ENCODE measurements at places on chromosomes 1 and 21.

- no peak for DNase-seq
Measured at GRCh38 chr1:109917768-109918606, 7.3 kb downstream of the CSF1 start.

DNA sequence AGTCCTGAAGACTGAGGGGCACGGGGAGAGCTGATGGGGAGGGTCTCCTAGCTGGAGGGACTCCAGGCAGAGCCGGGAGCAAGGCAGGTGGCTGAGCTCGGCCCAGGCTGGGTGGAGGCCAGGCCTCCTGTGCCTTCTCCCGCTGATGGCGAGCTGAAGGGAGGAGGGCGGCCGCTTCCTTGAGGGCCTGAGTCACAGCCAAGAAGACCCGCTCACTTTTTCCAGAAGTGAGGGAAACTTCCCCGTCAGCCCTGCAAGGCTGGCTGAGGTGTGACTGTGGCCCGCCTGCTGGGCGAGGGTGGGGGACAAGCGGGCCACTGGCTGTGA, 1.7 kb upstream of the VWA1 start:
- no peak for DNase-seq

- no peak for DNase-seq
Measured at GRCh38 chr1:163875927-163876320, 554.2 kb downstream of the NUF2 start.

DNA sequence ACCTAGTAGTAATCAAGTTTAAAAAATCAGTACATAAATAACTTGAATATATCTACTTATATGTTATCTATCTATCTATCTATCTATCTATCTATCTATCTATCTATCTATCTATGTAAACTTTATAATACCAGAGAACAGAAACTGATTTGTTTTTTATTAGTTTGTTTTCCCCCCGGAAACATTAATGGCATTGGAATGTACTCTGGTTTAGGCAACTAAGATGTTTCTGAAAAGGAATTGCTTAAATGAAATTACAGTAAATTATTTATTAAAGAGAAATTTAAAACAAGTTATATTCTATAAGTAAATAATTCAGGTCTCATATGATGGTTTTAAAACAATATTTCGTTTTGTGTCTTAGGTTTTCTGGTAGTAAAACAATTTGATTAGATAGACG, 681.0 kb upstream of the ADAMTS5 start:
- no peak for DNase-seq

DNA sequence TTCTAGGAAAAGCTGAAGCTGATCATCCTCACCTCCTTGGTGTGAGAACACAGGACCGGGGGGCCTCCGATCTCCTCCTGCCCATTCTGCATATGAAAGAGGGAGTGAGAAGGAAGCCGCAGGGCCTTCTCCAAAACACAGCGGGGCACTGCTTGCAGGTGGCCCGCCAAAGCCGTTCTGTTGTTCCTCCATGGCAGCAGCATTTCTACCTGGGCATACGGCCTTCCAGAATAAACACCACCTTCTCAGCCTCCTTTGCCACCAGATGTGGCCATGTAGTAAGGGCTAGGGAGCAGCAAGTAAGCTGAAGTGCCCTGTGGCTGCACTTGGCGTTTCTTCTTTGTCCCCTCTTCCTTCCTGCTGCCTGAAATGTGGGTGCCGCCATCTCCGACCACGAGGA, 214.9 kb downstream of the TOMM20 start:
- no peak for DNase-seq

GRCh38 chr1:20405051-20405754, 80.8 kb downstream of the CAMK2N1 start:
- DNase-seq: no peak

- DNase-seq: no peak
Measured at GRCh38 chr1:17370618-17371017, 1.4 kb upstream of the PADI6 start.

DNA sequence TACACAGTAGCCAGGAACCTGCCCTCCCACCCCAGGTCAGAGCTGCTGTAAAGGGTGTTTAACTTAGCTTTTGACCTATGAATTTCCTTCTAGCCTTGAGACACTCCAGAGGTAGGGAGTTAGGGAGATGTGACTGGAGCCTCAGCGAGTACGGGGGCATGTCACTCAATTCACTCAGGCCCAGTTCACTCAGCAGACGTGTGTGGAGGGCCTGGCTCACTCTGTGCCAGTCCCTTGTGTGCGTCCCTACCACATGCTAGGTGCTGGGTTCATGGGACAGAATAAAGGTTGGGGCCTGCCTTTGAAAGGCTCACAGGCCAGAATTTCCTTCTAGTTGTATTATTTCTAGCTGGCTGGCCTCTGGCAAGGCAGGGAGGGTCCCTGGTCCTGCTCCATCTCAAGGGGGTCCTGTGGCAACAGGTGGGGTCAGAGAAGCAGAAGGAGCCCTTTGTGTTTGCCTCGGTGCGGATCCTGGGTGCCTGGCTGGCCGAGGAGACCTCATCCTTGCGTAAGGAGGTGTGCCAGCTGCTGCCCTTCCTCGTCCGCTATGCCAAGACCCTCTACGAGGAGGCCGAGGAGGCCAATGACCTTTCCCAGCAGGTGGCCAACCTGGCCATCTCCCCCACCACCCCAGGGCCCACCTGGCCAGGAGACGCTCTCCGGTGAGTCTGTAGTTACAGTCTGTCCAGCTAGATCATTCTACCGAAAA, 4.5 kb downstream of the NCDN start:
- no peak for DNase-seq

GRCh38 chr1:3536420-3537195, 74.7 kb downstream of the MEGF6 start:
- DNase-seq: no peak

DNA sequence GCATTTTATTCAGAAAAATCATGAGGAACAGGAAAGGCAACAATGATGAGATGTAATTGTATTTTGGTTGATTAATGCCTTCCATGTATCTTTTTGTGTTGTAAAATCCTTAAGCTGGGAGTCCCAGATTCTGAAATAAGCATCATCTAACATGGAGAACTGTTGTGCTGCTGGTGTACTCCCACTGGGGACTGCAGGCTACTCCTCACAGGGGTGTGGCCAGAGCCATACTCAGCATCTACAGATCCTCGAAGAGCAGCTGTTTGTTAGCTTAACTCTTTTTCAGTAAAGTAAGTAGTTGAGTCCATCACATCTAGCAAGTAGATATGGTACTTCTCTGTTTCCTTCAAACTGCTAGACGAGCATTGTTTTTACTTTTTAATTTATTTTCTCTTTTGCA, 358.0 kb downstream of the BRINP3 start:
- no peak for DNase-seq

DNA sequence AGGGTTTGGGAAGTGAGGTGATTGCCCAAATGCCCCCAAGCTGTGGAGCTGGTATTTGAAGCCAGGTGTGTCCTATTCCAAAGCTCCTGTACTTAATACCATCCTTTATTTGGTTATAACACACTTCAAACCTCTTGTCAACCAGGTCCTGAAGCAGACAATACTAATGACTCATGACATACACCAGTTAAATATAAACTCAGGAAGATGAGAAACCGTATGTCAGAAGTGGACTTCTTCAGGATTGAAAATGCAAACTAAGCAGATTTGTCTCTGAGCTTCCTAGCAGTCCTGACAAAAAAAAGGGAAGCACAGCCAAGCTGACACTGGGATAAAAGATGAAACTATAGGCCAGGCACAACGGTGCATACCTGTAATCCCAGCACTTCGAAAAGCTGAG, 70.6 kb downstream of the ALPL start:
- DNase-seq: no peak
